ENCODE measurements at places on chromosomes 13 and 19.

DNA sequence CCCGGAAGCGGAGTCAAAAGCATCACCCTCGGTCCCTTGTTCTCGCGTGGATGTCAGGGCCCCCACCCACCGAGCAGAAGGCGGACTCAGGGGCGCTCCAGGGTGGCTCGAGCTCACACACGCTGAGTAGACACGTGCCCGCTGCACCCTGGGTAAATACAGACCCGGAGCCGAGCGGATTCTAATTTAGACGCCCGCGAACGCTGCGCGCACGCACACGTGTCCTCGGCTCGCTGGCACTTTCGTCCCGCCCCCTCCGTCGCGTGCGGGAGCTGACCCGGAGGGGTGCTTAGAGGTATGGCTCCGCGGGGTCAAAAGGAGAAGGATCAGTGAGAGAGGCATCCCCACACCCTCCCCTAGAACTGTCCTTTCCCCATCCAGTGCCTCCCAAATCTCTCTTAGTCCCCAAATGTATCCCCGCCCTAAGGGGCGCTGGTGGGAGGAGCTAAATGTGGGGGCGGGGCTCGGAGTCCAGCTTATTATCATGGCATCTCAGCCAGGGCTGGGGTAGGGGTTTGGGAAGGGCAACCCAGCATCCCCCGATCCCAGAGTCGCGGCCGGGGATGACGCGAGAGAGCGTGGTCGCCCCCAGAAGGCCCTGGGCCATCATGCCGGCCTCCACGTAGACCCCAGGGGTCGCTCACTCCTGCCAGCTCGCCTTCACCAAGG, 451 bp upstream of the ICAM5 start:
- peak; percentile 81 for DNase-seq

DNA sequence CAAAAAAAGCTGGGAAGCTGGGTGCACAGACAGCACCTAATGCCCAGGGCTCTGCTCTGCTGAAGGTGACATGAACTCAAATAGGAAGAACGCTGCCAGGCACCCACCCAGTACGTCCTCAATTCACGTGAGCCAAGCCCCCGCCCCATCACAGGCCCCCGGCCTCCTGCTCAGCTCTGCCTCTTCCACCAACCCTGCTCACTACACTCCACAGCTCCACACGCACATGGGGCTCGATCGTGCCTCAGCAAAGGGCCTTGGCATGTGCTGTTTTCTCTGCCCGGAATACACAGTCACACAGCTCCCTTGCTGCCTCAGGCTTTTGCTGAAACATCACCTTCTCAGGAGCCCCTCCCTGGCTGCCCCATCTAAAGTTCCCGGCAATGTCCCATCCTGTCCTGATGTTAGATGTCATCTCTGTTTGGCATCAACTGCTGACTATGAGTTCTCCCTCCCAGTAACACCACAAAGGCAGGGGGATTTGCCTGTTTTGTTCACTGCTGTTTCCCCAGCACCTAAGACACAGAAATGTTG, 2.3 kb downstream of the ATP13A1 start:
- no peak for DNase-seq

- no peak for DNase-seq
These were observed 24.4 kb downstream of the COMMD6 start for GRCh38 chr13:75513271-75513670.

DNA sequence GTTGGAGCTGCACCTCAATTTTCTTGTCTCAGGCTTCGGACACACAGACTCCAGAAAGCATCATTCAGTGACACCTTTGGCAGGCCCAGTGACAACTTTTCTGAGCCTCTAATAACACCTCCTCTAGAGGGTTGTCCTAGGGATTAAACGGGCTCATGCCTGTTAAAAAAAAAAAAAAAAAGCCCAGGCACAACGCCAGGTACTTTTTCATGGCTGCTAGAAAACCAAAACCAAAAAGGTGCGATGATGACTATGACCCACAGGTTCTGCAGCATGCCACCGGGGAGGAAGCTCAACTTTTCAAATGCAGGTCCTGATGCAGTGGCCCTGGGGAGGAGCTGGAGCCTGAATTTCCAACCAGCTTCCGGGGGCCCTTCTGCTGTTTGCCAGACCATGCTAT, 184.2 kb downstream of the ABCC4 start:
- no peak for DNase-seq

GRCh38 chr19:16714702-16715287, 4.9 kb upstream of the NWD1 start:
- DNase-seq = peak; percentile 31

GRCh38 chr19:29054886-29055675, 157.9 kb downstream of the UQCRFS1 start:
- no peak for DNase-seq

DNA sequence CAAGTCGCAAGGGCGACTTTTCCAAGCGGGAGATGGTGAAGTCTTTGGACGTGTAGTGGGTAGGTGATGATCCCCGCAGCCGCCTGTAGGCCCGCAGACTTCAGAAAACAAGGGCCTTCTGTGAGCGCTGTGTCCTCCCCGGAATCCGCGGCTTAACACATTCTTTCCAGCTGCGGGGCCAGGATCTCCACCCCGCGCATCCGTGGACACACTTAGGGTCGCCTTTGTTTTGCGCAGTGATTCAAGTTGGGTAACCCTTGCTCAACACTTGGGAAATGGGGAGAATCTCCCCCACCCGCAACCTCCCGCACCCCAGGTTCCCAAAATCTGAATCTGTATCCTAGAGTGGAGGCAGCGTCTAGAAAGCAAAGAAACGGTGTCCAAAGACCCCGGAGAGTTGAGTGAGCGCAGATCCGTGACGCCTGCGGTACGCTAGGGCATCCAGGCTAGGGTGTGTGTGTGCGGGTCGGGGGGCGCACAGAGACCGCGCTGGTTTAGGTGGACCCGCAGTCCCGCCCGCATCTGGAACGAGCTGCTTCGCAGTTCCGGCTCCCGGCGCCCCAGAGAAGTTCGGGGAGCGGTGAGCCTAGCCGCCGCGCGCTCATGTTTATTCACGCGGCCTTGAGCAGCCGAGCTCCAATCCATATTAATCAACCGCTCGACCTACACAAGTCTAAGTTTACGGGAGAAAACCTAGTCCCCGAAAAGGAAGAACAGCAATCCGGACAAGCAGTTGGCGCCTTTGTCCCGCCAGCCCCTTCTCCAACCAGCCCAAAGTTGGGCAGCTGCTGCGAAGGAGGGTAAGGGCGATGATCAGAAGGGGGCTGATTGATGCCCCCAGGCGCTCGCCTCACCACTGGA, 9.9 kb downstream of the SOX21 start:
- no peak for DNase-seq

DNA sequence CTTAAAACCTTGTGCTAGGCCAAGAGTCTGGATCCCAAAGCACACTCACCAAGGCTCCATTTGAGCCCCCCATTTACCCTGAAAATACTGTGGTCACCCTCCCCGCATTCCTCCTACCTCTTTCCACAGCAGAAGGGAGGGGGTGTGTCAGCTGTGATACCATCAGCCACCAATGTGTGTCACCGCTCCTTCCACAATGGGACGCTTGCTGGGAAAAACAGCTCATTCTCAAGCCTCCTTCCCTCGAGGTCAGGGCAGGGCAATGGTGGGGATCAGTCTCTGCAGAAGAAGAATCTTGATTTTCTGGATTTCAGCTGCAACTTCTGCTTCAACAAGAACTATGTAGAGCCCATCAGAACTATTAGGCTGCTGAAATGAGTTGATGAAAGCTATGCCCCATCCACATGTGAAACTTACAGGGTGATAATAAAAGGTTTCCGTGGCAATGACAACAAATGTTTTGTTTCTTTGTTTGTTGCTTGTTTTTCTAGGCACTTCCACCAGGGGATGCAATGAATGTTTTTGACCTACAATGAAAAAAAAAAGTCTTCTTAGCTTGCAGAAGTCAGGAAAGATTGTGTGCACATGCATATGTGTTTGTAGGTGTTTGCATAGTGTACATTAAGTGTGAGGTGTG, 26.4 kb upstream of the ZNF507 start:
- no peak for DNase-seq

DNA sequence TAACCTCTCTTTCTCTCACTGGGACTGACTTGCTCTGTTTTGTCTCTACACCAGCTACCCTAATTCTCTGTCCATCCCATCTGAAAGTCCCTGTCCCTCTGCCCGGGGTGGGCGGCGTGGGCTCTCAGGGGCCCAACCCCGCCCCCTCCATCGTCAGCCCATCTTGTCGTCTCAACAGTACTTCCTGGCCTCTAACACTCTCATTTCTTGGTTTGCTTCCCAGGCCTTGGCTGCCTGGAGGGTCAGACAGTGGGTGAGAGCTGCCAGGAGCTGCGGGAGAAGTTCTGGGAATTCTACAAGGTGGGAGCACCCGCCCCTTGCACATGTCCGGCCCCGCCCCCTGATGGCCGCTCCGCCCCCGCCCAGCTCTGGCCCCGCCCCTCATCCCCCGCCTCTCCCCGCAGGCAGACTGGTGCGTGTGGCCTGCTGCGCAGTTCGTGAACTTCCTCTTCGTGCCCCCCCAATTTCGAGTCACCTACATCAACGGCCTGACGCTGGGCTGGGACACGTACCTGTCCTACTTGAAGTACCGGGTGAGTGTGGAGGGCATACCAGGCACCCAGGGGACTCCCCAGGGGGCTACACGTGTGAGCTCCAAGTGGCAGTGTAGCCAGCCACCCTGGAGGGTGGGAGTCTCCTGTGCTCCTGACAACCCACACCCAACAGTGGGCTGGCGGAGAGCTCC, 1.7 kb downstream of the MPV17L2 start:
- peak; percentile 17 for DNase-seq

GRCh38 chr13:68009546-68009945, 779.4 kb upstream of the PCDH9 start:
- DNase-seq = no peak

DNA sequence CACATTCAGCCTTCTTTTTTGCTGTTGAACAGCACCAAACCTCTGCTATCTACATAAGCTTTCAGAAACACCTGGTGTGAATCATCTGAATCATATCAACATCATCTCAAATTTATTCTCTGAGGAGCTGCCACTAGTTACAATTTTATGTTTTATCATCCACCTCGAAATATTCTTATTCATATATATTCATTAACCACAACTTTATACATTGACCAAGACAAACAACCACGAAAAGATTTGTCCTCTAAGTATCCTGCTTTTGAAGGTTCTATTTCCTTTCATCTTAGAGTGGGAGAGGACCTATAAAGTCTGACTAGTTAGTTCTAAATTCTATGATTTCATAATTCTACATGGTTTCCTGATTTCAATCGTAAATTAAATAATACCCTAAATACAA, 18.9 kb downstream of the ESD start:
- no peak for DNase-seq

DNA sequence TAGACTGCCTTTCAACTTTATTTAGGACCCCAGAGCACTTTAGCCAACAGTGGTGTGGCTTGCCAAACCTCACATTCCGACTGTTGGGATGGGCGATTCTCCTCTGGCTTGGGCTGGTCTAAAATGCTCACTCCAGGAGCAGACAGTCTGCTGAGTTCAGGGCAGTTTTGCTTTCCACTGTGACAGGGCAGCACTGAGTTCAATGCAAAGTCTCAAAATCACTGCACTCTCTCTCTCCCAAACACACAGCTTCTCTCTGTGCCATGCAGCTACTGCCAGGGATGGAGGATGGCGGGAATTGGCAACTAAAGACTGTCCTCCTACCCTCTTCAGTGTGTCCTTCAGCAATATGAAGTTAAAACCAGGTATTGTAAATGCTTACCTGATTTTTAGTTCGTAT, 13.2 kb downstream of the NAPSA start:
- DNase-seq = no peak

GRCh38 chr13:21476893-21477472, 17.9 kb upstream of the ZDHHC20 start:
- peak; percentile 67 for DNase-seq

GRCh38 chr13:32838945-32839344, 177.3 kb upstream of the KL start:
- no peak for DNase-seq

DNA sequence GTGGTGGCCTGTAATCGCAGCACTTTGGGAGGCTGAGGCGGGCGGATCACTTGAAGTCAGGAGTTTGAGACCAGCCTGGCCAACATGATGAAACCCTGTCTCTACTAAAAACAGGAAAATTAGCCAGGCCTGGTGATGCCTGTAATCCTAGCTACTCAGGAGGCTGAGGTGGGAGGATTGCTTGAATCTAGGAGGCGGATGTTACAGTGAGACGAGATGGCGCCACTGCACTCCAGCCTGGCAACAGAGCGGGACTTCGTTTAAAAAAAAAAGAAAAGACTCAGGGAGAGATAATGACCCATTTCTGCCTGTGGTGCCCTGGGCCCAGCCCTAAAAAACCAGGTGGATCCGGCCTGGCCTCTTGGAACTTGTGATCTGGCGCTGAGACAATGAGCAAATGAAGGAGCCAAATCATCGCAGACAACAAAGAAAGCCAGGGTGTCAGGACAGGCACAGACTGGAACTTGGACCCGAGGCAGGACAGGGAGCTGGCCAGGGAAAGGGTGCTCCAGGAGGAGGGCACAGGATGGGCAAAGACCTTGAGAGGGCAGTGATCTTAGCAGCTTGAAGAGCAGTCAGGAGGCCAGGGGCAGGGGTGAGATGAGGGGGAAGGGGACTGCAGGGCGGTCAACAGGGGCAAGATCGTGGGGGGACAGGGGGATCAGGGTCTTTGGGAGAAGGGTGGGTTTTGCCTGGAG, 962 bp upstream of the JAK3 start:
- no peak for DNase-seq

DNA sequence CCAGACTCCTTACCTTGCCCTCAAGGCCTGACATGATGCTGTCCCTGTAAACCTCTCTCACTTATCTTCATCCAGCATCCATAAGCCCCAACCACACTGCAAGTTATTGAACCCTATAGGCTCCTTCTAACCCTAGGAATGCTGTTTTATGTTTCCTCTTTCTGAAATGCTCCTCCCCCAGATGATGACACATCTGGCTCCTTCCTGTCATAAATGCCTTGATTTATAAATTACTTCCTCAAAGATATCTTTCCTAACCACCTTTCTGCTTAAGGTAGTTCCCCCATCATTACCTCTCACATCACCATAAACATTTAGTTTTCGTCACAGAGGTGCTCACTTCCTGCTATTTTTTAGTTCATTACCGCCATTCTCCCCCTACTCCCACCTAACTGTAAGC, 12.3 kb downstream of the RUBCNL start:
- no peak for DNase-seq

GRCh38 chr19:22882797-22883196, 50.7 kb downstream of the ZNF723 start:
- DNase-seq = peak; percentile 2

DNA sequence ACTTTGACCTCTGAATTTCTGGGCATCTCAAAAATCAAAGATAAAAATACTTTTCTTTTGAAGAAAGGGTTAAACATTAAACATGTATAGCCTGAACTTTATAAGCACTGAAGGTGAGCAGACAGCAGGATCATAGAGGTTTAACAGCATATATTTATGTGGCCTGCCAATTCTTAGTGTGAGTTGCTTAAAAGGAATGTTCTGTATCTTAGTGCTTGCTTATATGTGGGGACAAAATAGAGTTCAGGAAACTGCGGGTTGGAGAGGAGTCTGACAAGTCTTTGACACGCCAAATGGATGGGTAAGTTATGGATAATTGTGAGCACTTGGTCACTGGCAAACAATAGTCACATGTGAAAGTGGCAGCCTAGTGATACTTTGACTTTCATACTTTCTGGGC, 1419.4 kb upstream of the SPRY2 start:
- DNase-seq = no peak

DNA sequence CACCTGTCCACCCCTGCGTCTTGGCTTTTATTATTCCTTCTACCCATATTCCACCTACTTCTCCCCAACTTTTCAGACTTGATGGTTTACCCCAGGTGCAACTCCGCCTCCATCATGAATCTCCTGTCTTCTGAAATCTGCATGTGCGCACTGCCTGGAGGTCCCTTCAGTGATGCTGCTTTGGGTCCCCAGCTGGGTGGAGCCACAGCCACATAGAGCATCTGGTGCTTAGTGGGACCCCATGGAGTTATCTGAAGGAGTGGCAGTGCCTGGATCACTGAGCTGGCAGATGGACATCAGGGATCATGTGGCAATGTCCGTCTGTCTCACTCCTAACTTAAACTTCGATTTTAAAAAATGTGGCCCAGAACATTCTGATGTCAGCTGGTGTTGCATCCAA, 13.5 kb downstream of the ZNF536 start:
- DNase-seq = no peak

All from CD4-positive, alpha-beta memory T cell (primary cell).